Panc1 (cell line): ENCODE measurements at places on chromosomes 3 and 15.

DNA sequence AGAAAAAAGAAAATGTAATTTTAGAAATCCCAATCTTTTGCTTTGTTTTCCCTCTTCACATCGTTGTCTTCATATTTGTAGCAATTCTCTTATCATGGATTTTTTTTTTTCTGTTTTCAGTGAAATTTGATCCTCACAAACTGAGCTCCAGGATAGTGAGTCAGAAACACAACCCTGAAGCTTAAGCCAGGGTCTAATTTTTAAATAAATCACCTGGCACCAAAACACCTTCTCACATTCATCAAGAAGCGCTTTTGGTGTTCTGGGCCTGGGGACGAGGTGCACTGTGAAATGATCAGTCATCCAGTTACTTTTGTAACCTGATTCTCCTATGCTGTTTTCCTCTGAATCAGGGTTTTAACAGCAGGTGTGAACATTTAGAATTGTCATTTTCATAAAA is 87.7 kb downstream of the REC114 start:
- no peak for DNase-seq

DNA sequence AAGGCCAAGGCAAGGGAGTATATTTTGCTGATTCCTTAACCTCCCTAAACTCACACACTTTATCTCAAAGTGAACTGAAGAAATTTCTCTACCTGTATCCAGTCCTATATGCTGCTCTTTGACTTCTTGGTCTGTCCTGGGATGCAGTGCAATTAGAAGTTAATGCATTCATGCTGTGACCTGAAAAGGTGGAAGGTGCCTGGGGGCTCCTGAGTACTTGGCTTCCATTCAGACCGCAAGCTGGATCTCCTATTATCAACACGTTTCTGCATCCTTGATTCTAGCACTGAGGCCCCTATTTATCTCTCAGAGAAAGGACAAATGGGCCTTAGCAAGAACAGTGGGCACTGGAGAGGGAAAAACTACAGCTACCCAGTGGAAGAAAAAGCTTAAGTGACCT is 17.7 kb upstream of the CADPS start:
- no peak for DNase-seq

- no peak for DNase-seq
These were observed 514.3 kb downstream of the GABRG3 start for GRCh38 chr15:27485265-27485664.

DNA sequence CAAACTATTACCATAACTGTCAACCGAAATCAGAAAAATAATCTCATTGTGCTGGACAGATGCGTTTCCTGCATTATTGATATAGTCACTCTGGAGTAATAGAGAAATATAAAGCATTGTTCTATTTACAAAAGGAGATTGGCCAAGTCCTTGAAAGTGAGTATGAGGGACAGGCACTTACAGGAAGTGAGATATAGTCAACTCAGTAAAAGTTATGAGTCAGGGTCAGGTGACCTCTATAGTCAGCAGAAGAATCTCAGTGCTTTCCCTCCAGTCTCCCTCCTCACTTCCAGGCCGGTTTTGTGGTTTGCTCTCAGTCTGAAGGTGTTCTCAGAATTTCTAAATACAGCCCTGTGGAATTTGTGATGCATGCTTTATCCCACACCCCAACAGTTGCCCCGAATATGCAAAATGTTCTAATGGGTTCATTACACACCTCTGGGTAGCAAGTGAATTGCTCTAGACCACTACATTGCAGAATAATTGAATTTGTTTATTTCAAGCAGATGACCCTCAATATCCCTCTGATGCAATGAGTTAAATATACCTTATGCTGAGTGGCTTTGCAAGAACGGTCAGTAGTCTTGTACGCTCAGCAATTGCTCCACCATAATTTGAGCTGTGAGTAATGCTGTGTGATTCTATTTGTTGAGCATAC is 787.7 kb downstream of the MCTP2 start:
- DNase-seq, result peak; percentile 60

DNA sequence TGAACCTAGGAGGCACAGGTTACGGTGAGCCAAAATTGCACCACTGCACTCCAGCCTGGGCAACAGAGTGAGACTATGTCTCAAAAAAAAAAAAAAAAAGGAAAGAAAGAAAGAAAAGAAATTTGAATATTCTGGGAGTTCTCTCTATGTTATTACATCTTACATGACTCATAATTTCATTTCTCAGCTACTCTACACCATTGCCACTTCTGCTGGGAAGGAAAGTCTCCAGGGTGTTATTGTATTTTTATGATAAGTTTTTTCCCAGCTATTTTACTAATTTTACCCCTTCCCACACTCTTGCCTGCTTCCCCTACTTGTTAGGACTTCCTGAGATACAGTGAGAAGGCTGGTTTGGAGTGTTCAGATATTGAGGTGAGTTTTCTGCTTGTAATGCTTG is 69.7 kb upstream of the UMPS start:
- no peak for DNase-seq

GRCh38 chr3:80836395-80836794 is 925.0 kb downstream of the GBE1 start:
- no peak for DNase-seq

DNA sequence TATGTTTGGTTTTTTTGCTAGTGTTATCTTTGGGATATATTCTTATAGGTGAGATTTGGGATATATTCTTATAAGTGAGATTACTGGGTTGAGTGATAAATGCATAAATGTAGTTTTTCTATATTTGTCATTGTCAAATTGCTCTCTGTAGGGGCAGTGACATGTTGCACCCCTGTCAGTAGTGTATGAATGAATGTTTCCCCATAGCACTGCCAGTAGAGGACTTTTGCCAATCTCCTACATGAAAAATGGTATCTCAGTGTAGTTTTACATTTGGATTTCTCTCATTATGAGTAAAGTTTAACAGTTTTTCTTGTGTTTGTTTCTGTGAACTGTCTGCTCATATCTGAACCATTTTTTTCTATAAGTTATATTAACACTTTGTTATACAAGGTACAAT is 13.6 kb downstream of the U2SURP start:
- no peak for DNase-seq

DNA sequence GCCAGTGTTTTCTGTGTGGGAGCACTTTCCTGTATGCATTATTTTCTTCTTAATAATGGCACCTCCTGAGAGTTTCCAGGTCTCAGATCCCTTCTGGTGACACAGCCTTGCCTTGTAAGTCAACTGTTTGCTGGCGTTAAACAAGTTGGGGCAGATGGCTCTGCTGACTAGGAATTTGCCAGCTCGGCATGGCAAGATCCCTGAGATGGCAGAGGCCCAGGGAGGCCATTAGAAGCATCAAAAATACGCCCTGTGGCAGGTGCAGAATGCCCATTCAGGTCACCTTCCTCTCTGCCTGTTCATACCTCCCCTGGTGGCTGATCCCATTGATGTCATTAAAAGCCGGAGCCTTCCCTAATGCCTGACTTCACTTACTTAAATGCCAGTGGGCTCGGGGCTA is 320.9 kb upstream of the CTDSPL start:
- DNase-seq, result no peak

- DNase-seq, result no peak
These were observed 51.8 kb downstream of the CYP11A1 start for GRCh38 chr15:74315626-74316025.

GRCh38 chr15:51075826-51076523 is 18.7 kb downstream of the TNFAIP8L3 start:
- DNase-seq, result no peak

DNA sequence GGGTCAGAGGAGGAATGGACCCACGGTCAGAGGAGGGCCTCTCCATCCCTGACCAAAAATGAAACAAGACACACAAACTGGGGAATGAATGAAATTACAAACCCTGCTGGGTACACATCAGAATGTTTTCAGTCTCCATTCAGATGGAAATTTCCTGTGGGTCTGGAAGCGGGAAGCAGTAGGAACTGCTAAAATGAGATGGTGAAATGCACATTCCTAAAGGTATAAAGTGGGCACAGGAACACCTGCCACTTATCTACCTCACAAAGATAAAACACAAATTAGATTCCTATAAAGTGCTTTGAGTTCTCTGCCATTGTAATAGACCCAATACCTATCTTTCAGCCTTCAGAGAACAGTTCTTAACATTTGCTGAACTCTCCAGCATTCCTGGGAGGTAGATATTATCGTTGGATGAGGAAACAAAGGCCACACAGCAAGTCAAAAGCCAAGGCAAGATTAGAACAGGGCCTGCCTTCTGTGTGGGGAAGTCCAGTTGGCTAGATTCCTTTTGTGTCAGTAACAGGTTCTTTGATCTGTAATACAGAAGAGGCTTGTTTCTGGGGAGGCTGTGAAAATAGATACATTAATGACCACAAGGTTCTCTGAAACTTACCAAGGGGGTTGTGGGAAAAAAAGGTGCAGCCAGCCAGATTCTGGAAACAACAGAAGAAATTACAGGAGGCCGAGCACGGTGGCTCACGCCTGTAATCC is 98.4 kb downstream of the IGF2BP2 start:
- DNase-seq, result no peak

- no peak for DNase-seq
These were observed 8.8 kb downstream of the FILIP1L start for GRCh38 chr3:100105501-100105900.

GRCh38 chr3:26588931-26589330 is 33.6 kb upstream of the LRRC3B start:
- DNase-seq, result no peak

DNA sequence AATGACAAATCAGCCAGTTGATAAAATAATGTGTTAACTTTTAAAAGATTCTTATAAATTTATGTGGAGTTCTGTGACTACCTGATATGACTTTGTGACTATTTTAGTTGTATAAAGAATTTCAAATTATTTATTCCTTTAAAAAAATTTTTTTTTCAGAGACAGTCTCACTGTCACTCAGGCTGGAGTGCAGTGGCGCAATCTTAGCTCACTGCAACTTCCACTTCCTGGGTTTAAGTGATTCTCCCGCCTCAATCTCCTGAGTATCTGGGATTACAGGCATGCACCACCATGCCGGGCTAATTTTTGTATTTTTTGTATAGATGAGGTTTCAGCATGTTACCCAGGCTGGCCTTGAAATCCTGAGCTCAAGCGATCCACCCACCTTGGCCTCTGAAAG is 48.5 kb downstream of the MBNL1 start:
- no peak for DNase-seq
